ENCODE measurements at places on chromosomes 2 and 18.
A peak's percentile ranks its signal among the peaks of the same experiment; 100 is the strongest.

DNA sequence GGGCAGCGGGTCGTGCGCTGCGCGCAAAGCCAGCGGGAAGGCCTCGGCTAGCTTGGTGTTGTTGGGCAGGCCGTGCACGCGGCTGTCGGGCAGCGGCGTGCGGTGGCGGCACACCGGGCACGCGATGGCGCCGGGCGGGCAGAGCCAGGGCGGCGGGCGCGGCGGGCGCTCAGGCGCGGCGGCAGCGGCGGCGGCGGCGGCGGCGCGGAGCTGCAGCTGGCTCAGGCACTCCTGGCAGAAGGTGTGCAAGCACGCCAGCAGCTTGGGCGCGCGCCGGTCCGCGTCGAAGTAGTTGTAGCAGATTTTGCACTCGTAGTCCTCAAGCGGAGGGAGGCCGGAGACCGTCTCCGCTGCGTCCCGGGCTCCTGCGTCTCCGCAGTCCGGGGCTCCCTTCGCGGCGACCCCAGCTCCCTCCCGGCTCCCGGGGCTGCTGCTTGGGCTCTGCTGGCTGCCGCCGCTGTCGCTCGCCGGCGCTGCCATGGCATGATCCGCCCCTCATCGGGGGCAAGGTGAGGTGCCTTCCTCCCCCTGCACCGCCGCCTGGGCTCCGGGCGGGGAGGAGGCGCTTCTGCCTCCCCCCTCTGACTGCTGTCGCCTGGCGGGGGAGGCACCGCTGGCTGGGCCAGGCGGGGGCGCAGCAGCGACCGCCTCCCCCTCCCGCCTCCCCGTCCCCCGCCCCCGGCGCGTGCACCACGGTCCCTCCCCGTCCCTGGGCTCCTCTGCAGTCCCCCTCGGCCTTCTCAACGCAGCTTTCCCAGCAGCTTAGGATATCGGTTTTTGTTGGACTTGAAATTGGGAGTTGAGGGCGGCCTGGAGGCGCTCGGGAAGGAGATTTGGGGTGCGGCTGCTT, 21.0 kb upstream of the PAX3 start:
- peak; percentile 15 for DNase-seq

DNA sequence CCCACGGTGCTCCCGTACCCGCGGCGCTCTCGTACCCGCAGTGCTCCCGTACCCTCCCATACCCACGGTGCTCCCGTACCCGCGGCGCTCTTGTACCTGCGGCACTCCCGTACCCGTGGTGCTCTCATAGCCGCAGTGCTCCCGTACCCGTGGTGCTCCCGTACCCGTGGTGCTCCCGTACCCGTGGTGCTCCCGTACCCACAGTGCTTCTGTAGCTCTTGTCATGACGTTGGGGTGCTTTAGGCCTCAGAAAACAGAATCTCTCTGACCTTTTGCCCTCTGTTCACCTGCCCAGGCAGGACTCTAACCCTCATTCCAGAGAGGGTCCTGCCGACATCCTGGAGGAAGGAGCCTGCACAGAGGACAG, 35.3 kb downstream of the SLC66A2 start:
- peak; percentile 13 for DNase-seq

DNA sequence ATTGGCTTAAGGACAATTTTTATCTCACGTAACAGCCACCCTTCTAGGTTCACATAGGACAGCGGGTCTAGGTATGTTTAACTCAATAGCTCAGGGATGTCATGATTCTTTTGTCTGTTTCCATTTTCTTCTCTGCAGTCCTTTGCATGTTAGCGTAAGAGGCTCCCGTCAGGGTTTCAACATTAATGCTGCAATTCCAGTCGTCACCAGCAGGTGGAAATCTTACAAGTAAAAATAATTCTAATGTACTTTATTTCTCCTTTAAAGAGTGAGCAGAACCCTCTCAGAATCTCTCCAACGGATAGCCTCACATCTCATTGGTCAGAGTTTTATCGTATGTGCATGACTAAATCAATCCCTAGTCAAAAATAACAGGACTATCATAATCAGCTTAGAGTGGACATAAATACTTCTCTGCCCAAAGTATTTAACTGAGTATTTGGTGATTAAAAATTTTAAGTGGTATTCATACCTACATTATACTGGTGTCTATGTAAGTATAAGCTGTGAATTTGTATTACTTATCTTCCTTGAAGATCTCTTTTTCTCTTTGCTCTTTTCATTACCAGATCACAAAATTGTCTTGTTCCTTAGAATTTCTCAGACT, 487.2 kb upstream of the GCFC2 start:
- no peak for DNase-seq

GRCh38 chr2:30707304-30707903, 99.8 kb downstream of the CAPN13 start:
- no peak for DNase-seq

GRCh38 chr2:43559391-43560230, 36.2 kb downstream of the THADA start:
- no peak for DNase-seq

DNA sequence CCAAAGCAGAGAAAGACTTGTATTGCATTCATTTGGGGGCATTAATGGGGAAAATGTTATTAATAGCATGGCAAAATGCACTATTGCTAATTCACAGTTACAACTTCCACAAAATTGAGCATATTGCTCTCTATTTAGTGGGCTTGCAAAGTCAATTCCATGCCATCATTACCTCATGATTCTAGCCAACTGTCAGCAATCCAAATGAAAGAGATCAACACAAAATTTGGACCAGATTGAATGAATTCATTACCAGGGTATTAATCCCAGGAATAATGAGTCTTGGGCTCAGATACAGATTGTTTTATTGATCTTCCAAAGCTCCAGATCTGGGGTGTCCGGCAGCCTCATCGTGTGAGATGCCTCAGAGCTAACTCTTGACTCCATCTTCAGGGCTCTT, 38.3 kb downstream of the NXPH2 start:
- no peak for DNase-seq

DNA sequence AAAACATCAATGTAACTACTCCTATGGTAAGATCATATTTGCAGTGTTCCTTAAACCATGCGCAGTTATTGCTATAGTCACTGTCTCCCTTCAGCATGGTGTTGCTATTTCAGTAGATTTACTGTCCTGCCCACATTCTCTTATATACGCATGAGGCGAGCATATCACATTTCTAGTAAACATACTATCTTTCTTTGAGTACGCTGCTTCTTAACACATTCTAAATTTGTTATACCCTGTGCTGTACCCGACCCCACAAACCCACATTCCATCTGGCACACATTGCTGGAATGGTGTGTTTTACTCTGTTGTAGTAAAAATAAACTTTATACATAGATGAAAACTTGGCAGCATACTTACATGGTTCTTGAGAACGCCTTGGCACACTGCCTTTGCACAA, 163.3 kb downstream of the QPCT start:
- DNase-seq = no peak

DNA sequence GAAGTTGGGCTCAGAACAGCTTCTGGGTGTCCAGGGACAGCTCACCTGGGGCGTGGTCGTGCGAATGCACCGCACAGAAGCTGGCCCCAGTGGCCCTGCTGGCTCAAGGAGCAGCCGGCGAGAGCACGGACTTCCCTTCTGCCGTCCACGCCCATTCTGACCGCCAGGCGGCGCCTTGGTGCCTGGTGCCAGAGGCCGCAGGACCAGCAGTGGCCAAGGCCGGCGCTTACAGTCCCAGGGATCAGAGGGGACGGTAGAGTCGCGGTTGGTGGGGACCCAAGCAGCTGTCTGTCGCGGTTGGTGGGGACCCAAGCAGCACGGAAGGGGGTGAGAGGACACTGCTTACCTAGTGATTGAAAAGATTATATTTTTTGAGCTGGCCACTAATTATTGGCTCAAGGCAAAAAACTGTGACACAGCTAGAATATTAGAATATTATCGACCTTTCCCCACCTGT, 25.7 kb downstream of the NPPC start:
- peak; percentile 35 for DNase-seq

DNA sequence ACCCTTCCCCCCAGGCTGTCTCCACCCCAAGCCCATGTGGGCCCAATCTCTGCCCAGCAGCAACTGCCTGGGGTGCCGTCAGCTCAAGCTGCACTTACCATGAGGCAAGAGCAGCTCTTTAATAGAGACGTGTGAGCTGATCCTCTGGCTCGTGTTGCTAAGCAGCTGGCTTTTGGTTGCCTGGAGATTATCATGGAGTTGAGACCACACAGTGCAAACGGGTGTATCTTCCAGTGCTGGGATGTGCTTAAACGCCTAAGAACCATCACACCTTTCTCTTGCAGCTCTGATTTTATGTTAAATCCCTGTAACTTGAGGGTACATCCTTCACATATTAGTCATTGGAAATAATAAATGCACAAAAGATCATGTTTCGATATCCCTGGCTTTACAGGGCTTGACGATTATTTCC, 271.1 kb downstream of the PRKCE start:
- DNase-seq = no peak

- no peak for DNase-seq
Measured at GRCh38 chr2:42569116-42569711, 782 bp downstream of the MTA3 start.

GRCh38 chr2:179612591-179613298, 248.7 kb downstream of the ZNF385B start:
- no peak for DNase-seq

- no peak for DNase-seq
Measured at GRCh38 chr2:67322353-67323001, 74.7 kb upstream of the ETAA1 start.

DNA sequence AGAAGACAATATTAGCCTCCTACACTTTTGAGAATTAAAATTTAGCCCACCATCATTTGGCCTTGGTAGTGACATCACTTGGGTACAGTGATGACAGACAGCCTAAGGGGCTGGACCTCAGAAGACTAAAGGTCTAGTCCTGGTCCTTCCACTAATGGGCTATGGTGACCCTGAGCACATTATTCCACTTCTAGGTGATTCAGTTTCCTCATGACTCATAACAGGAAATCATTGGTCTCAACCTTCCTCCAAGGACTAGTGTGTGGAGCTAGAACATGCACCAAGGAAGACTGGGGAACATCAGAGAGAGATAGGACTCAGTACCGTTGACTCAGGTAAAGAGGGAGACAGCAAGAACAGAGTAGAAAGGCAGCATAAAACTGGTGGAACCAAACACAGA, 64.0 kb downstream of the TFCP2L1 start:
- DNase-seq = no peak

- DNase-seq = no peak
Measured at GRCh38 chr2:126038861-126039260, 617.1 kb upstream of the GYPC start.

DNA sequence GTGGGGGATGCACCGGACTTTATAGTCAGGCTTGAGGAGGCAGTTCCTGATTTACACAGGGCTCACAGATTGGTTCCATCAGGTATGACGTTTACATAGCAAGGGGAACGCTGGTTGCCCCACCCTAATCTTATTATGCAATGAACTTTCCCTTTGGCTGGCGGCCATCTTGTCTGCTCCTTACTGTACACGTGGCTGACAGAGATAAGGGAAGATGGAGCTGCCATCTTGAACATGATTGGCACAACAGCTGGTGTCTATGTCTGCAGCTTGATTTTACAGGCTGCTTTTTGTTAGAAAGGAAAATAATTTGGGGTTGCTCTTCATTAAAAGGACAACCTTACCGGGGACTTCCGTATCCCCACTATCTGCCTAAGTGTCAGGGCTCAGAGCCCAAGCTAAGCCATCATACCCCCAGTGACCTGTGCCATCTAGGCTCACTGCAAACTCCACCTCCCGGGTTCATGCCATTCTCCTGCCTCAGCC, 33.5 kb upstream of the ATG16L1 start:
- peak; percentile 34 for DNase-seq

GRCh38 chr2:159054985-159055384, 86.5 kb downstream of the TANC1 start:
- no peak for DNase-seq

DNA sequence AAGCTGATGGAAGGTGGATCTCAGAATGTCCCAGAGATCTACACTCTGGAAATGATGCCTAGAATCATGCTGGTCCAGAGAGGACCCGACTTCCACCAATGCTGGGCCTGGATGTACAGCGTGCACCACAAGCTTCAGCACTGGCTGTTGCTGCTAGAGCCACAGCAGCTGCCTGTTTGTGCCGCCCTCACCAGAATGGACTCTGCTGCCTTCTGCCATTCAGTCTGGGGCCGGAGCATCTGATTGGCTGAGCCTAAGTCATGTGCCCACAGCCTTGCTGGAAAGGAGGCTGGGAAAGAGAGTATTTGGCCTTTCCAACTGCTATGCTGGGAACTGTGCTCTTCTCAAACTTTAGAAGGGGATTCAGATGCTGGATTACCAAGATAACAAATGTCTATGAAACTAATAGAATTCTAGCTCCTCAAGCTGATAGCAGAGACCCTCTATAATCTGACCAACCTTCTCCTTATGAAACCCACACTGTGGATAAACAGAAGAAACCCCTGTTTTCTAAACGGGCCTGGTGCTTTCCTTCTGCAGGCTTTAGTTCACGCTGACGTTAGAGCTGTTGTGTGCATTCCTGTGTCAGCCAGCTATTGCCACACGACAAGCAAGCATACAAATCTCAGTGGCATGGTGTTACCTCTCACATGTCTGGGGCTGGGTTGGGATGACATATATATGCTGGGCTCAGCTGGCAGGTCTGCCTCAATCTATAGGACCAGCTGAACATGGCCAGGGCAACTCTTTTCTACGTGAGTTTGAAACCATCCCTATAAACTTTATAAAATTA, 4.1 kb upstream of the LOXHD1 start:
- DNase-seq = no peak

DNA sequence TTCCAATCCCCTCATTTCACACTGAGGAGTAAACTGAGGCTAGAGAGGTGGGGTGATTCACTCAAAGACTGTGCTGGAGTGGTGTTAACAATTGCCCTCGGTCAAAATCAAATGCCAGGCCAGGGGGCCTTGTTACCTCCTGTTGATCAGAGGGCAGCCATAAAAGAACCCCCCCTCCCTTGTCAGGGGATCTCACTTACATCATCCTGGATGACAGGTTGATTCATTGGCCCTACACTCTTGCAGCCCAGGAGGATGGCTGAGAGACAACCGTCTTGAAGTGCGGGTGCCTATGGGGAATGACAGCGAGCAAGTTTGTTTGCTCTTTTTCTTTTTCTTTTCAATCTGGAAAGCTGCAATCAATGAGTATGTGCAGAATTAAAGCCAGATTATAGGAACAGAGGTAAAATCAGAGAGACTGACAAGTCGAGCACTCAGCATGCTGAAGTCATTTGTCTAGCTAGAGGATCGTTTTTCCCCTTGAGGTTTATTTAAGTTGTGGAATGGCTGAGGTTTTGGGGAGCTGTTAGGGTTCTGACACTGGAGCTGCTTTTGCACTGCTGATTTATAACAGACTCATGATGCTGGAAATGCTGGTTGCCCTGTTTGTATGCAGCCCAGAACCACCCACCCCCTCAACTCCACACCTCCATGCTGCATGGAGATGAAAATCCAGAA, 26.4 kb upstream of the NRP2 start:
- DNase-seq = no peak

DNA sequence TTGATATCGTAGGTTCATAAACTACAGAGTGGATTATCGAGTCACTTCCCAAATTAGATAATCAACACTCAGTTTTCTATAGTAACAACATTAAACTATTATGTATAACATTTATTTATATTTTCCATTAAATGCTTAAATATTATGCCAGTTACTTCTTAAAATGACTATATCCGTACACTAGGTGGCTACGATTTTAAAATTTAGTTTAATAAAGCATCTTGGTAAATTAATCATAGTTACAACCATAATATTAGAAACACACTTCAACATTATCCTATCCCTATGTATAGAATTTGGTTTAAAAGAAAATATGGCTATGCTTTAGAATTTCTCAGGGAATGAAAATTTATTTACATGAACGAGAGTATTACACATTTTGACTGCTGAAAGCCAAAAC, 80.3 kb downstream of the SLC25A12 start:
- no peak for DNase-seq
